ENCODE measurements at places on chromosomes 1 and 21.

- DNase-seq = peak; percentile 64
Observed at GRCh38 chr1:31745096-31745945, 18.8 kb downstream of the ADGRB2 start.

GRCh38 chr1:51792864-51793263 lies 85.7 kb downstream of the NRDC start:
- DNase-seq = no peak

DNA sequence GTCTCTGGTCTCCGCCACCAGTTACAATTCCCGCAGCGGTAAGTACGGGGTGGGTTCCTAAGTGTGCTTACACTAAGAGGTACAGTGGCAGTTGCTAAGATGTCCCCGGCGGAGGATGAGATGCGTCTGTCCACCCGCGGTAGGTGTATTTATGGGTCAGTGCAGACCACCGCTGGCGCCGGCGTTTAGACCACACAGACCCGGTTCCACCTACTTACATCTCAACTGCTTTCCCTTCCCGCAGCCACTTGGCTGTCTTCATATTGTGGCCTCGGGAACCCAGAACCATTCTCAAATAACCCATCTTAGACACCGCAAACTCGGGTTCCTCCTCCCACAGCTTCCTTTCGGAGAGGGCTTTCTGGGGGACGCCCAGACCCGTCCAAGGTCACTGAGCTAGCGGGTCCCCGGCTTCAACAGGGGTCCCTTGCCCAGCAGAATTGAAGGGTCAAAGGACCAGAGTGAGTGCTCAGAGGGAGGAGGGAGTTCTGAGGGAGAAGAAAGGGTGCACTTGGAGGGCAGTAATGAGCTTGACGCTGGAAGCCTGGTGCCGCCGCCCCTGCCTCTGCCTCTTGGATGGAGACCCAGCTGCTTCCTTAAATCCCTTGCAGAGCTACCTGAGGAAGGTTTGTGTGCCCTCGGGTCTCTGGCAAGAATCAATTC lies 8.6 kb downstream of the NR5A2 start:
- no peak for DNase-seq

DNA sequence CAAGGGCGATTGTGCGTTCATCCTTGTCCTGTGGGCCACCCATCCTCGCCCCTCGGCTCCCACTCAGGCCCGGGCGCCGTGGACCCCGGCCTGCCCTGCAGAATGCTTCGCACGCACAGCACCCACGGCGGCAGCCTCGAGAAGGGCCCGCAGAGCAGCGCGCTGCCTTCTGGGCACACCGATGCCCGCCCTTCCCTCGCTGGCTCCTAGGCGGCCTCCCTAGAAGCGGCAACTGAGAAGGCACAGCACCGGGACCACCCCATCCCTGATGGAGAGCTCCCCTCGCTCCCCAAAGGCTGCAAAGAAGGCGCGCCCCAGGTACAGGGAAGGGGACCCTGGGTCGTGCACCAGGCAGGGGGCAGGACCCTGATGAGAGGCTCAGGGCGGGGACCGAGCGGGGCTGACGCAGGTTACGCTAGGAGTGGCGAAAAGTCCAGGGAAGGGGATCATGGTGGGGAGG lies 971 bp downstream of the CAPZB start:
- no peak for DNase-seq

DNA sequence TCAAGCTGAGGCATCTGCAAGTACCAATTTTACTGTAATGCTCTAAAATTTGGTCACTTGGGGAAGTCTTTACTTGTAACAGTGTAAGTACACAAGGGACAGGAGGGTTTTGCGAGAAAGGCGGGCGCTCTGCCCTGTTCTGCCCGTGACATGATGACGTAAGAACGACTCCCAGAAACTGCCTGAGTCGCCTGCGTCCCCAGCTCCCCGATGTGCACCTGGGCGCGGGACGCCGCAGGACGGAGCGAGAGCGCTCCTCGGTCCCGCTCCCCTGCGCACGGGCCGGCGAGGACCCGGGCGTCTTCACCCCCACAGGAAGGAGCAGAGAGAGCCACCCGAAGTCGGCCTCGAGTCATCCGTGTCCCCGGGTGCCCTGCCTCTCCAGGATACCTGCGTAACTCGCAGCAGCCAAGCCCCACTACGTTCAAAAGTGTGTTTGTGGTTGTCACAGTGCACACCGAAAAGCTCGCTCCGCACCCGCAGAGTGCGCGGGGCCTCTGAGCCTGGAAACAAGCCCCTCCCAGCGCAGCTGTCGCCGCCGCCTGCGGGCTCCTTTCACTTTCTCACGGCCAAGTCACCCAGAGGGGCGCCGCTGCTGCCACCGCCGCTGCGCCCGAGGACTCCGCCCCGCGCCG lies 3.3 kb upstream of the ZBTB18 start:
- no peak for DNase-seq

DNA sequence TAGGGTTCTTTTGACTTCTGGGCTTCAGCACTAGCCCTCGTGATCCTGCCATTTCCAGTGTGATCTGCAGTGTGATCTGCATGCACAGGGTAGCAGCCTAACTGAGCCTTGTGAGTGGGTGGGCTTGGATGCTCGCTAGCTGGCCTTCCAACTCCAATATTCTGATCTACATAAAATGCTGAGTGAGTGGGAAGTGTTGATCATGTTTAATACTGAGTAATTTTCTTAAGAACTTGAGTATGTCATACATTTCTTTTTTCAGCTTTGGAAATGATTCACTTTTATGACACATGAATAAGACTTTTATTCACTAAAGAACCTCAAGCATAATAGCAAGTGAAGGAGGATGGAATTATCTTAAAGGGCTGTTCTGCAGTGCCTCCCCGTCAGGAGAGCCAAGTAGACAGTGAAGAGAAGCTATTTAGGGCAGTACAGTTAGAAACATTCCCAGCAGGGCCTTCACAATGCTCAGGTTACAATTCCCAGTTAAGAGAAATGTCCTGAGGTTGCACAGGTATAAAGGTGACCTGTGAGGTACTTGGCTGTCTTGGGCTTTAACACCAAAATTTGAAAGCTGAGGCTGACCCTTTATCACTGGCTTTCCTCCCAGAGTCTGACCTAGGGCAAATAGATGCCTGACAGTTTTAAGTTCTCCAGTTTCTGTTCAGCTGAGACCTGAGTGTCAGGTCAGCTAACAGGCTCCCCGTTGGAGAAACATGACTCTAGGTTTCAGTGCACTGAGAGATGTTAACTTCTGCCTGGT lies 29.1 kb upstream of the LRRC8C start:
- DNase-seq = no peak

DNA sequence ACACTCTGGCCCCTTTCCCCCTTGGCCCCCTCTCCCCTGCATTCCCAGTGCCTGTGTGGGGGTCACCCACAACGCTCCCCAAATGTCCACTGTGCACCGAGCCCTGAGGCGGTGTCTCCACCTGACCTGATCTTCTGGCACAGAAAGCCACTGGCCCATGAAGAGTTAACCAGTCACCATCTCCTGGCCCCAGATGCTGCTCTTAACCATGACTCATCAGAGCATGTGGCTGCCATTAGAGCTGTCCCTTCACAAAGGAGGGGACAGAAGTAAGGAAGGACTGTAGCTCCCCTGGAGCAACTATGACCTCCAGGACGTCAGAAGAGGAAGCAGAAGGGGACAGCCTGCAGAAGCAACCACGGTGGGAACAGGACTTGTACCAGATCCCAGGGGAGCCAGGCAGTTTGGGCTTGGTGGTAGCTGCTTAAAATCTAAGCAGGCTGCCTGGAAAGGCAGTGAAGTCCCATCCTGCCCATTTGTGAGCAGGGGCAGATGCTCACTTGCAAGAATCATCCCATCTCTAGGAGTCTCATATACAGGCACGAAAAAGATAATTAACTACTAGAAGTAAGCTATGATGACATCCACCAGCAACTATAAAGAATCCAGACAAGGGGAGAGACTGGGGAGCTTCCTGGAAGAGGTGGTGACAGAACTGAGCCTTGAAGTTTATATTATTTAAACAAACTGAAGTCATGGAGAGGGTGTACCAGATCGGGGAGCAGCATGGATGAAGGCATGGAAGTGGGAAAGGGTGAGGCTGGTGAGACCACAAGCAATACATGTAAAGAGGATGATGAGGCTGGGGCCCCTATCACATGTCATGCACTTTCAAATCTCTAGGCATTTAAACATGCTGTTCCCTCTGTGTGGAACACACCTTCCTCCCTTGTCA lies 1.1 kb upstream of the TTC39A start:
- no peak for DNase-seq

GRCh38 chr1:71462247-71462646 lies 381.4 kb upstream of the ZRANB2 start:
- DNase-seq = no peak

GRCh38 chr21:19440792-19441655 lies 1037.4 kb upstream of the TMPRSS15 start:
- DNase-seq = no peak

DNA sequence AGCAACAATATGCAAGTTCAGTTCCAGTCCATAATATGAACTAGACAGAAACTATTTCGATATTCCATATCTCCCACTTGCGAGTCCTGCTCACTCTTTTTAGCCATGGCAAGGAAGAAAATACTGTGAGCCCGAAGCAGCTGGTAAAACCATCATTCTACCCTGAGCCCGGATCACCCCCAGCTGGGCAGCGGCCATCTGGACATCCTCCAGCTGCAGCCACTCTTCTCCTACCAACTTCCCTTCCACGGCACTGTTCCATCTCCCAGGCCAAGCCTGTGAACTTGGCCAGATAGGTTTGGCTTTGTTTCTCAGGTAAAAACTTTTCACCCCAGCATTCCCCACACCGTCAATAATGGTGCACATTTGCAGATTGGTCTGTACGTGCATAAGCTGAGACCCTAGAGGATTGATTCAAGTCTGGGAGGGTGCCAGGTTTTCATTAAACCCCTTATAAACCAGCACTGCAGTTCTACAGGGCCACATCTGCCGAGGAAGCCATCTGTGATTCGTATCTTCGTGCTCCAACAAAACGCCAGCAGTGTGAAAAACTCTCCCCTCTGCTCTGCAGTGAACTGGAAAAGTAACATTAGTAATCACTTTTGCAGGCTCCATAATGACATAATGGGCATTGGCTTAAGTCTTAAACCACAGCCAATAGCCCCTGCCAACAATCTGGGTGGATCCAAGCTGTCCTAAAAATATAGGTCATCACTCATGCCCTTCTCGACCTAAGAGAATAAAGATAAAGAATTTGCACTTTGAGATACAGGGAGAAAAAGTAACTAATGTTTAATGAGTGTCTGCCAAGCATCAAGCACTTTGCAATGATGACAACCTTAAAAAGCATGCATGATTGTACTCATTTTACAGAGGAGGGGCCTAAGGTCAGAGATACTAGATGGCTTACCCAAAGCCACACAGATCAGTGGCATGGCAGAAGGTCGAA lies 205.1 kb downstream of the PLPP3 start:
- no peak for DNase-seq

DNA sequence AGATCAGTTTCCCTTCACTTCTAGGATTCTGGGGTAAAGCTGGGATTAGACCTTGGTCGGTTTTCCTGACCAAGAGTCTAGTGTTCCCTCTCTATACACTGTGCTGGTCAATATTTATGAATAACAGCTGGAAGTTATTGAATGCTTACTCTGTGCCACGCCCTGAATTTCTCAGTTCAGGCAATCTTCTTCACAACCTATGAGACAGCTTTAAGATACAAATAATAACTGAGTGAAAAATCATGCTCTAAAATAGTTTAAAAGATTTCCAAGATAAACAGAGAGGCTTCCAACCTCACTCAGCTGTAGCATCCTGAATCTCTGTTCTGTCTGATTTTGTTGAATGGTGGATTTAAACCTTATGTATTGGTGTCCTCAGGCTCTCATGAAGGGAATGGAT lies 72.2 kb downstream of the GNG12 start:
- DNase-seq = no peak

- no peak for DNase-seq
Observed at GRCh38 chr1:244297087-244297486, 154.6 kb downstream of the ADSS2 start.

DNA sequence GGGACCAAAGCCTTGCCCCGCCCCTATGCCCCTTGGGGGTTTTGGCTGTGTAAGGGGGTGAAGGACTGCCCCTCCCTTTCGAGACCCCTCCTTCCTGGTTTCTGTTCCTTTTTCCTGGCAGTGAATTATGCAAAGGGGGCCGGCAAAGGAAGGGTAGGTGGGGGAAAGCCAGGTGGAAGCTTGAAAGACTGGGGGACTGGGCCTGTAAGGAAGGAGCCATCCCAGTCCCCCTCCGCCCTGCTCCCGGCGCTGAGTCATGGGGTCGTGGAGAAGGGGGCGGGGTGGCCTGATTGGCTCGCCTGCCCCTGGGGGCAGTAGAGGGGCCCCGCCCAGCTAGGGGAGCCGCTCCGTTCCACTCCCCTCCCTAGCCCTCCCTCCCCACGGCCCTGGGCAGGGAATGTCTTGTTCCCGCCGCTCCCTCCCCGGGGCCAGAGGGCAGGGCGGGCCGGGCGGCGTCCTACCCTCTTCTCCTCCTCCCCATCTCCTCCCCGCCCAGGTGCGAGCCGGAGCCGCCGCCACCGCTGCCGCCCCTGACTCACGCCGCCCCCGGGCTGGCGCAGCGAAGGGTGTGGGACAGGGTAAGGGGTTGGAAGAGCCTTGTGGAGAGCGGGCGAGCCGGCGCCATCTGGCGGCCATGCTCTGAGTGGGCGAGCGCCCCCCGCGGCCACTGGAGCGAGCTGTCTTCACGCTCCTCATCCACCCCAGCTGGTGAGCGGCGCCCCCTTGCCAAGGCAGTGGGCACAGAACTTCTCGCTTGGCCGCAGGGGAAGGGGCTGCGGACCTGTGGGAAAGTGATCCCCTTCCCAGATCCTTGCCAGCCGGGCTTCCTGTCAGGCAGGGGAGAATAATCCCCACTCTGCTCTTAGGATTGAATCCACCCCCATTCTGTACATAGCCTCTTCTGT lies 14.7 kb downstream of the ZBTB7B start:
- DNase-seq = peak; percentile 86

- no peak for DNase-seq
Observed at GRCh38 chr1:1955621-1956094, 36.6 kb upstream of the TMEM52 start.

DNA sequence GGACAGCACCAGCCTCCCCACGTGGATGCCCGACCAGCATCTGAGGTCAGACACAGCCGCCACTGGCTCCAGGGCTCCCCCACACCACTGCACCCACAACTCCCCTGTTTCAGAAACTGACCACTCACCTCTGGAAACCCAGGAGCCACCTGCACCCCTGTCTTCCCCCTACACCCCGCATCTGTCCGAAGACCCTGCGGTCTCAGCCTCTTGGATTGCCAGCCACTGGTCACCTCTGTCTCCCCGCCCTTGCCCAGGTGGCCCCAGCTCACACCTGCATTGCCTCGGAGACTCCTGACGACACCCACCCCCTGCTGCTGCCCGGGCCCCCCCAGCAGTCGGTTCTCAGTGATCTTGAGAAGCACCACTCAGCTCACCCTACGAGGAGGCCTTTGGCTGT lies 21.3 kb upstream of the NPHP4 start:
- DNase-seq = no peak

- DNase-seq = no peak
Observed at GRCh38 chr1:179101566-179101965, 19.7 kb downstream of the TOR3A start.

All from left lobe of liver (tissue), 2 donors.